ENCODE measurements at places on chromosomes 12 and 14. TPM values are rescaled to one million over a fixed set of nuclear protein-coding genes. Genes with fewer than 3 reads are reported as not detected.

GRCh38 chr14:45238988-45239387 is 14.0 kb downstream of the MIS18BP1 start:
- H3K27ac ChIP-seq = no peak overlapping the region
- H3K27me3 ChIP-seq = no peaks in the 10 kb centered on the region
- DNase-seq = no peak
- no peak overlapping the region for H3K4me3 ChIP-seq
- no peaks in the 10 kb centered on the region for H3K36me3 ChIP-seq

DNA sequence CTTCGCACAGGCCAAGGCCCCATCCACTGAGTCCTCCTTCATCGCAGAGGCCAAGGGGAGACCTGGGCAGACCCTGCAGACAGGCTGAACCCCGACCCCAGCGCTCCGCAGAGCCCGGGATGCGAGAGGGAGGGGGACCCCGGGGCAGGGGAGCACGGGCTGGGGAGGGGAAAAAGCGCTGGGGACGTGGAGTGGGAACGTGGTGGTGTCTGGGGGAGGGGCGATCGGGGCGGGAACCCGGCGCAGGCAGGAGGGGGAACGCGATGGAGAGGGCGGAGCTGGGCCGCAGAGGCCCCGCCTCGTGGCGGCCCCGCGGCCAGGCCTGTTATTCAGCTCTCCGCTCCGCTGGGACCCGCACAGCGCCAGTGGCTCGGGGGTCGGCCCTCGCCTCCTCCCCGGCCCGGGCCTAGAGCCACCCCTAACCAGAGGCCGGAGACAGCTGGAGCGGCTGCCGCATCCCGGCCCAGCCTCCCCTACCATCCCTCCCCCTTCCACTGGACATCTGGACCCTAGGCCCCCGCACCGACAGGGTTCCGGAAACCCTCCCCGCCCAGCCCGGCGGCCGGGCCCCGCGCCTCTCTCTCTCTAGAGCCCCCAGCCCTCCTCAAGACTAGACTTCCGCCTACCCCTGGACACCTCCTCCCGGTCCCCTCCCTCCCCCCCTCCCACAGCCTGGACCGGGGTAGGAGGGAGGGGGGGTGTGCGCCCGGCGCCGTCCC is at the start of gene ARHGEF25:
Gene ARHGEF25 (plus strand): TSS at position 328 of the 719 bp plus-strand sequence. CDS start 460 bp downstream, outside the sequence.
- peak; percentile 76 for DNase-seq
- peak within 1 kb of the TSS; percentile 64 for H3K4me3 ChIP-seq
- H3K36me3 ChIP-seq = no peaks in the 10 kb centered on the region
- peak within 1 kb of the TSS; percentile 79 for H3K27ac ChIP-seq
- no peaks in the 10 kb centered on the region for H3K4me1 ChIP-seq
- H3K27me3 ChIP-seq = no peaks in the 10 kb centered on the region

DNA sequence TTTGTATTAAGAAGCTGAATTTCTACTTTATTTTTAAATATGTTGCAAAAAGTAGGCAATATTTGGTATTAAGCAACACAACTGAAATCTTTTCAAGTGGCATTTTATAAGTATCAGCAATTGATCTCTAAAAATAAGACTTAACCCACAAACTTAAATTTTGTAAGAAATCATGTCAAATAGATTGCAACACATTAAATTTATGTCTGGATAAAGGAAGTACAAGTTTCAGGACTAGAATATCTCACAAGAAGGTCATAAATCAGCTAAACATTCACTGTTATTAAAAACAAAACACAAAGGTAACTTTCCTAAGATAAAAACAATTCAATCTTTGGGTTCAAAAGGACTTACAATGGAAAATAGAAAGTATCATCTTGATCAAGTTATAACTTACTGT is 32.8 kb downstream of the CPNE8 start:
- no peaks in the 10 kb centered on the region for H3K4me1 ChIP-seq
- DNase-seq = no peak
- no peaks in the 10 kb centered on the region for H3K36me3 ChIP-seq
- H3K27me3 ChIP-seq = no peaks in the 10 kb centered on the region
- H3K27ac ChIP-seq = no peak overlapping the region
- H3K4me3 ChIP-seq = no peak overlapping the region

GRCh38 chr14:88516861-88517357 is 37.9 kb downstream of the PTPN21 start:
- no peaks in the 10 kb centered on the region for H3K36me3 ChIP-seq
- DNase-seq = peak; percentile 53
- H3K27me3 ChIP-seq = no peaks in the 10 kb centered on the region
- peaks cover 9% of the 10 kb centered on the region for H3K4me1 ChIP-seq
- H3K4me3 ChIP-seq = no peak overlapping the region

Gene RNF31
- total RNA-seq = 46.4 TPM

Data from Peyer's patch (tissue), 4 donors.